WTC11 (cell line): ENCODE measurements at places on chromosomes 11 and 22. TPM values are rescaled to one million over a fixed set of nuclear protein-coding genes. Genes with fewer than 3 reads are reported as not detected.
A peak's percentile ranks its signal among the peaks of the same experiment; 100 is the strongest.

GRCh38 chr11:45646275-45646927 is 19.0 kb downstream of the CHST1 start:
- DNase-seq, result no peak
- H3K4me1 ChIP-seq, result peaks cover 14% of the 10 kb centered on the region
- H3K36me3 ChIP-seq, result no peaks in the 10 kb centered on the region
- H3K27me3 ChIP-seq, result peaks cover 10% of the 10 kb centered on the region; the same call in 1 of the 2 replicates
- H3K27ac ChIP-seq, result no peak overlapping the region
- no peak overlapping the region for H3K4me3 ChIP-seq

API5 gene
- total RNA-seq, result 138 to 142 TPM (median 140 TPM) in 3 replicates

DNA sequence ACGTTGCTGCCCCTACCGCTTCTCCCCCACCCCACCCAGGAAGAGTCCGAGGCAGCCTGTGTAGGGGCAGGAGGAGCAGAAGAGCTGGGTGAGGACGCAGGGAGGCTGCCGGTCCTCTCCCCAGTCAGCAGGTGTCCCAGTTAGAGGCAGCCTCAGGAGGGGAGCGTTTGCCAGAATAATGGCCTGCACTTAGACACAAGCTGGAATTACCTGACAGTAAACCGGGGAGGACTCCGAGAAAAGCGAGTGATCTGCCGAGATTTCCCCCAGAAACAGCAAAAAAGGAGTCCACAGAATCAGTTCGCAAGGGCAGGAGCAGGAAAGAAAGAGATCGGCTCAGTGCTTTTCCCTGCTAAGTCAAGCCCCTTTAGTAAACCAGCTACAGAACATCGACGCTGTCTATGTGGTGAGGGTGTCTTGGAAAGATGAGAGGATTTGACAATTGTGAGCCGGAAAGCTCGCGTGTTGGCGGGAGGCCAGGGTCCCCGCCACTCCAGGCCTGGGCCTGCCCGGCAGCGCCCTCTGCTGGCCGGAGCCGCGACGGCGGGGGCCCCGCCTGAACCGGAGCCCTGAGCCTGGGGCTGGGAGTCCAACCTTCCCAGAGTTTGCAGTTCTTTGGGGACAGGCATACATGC is 17.7 kb upstream of the THRSP start:
- peak; percentile 82 for DNase-seq
- no peak overlapping the region for H3K27ac ChIP-seq

GRCh38 chr11:14107050-14107430 is 144.5 kb downstream of the SPON1 start:
- no peak for DNase-seq
- H3K27ac ChIP-seq, result no peak overlapping the region
- no peak overlapping the region for H3K4me3 ChIP-seq

GRCh38 chr22:24067587-24068376 is 56.7 kb downstream of the CABIN1 start:
- no peak overlapping the region for H3K4me3 ChIP-seq
- no peaks in the 10 kb centered on the region for H3K27me3 ChIP-seq
- DNase-seq, result no peak
- peaks cover 60% of the 10 kb centered on the region for H3K36me3 ChIP-seq
- no peaks in the 10 kb centered on the region for H3K4me1 ChIP-seq

DNA sequence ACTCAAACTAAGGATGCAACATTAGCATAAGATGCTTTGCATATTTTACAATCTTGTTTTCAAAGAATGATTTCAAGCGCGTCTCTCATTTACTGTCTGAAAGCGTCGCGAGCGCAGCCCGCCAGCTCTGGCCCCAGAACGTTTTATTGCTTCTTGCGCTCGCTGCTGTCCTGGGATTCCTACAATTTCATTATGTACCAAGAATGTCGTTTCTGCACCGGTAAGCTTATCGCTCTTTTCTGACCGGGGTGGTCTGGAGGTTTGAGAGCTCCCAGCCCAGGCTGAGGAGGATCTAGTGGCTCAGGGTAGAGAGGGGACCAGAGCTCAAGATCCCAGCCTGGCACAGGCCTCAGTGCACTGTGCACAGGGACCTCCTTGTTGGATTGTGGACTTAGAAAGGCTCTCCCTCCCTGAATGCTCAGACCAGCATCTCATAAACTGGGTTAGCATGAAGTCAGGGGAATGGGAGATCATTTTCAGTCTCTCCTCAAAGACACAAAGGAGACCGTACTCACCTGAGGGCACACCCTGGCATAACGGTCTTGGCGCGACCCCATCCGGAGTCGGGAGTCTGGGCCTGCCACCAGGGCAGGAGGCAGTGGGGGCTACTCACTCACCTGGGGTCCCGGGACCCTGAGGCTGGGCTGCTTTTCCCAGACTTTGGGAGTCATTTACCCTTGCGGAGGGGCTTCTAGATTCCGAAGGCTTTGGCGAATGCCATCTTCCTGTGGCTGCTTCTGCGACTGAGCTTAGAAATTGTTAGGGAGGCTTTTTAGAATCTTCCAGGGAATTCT is 817.4 kb downstream of the BRD1 start:
- H3K27me3 ChIP-seq, result no peaks in the 10 kb centered on the region
- no peak overlapping the region for H3K4me3 ChIP-seq
- no peaks in the 10 kb centered on the region for H3K4me1 ChIP-seq
- no peak overlapping the region for H3K27ac ChIP-seq
- no peak for DNase-seq

DNA sequence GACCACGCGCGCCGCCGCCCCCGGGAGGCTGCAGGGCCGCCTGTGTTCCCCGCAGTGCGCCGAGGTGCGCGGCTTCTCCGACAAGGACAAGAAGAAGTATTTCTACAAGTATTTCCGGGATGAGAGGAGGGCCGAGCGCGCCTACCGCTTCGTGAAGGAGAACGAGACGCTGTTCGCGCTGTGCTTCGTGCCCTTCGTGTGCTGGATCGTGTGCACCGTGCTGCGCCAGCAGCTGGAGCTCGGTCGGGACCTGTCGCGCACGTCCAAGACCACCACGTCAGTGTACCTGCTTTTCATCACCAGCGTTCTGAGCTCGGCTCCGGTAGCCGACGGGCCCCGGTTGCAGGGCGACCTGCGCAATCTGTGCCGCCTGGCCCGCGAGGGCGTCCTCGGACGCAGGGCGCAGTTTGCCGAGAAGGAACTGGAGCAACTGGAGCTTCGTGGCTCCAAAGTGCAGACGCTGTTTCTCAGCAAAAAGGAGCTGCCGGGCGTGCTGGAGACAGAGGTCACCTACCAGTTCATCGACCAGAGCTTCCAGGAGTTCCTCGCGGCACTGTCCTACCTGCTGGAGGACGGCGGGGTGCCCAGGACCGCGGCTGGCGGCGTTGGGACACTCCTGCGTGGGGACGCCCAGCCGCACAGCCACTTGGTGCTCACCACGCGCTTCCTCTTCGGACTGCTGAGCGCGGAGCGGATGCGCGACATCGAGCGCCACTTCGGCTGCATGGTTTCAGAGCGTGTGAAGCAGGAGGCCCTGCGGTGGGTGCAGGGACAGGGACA is 2.7 kb downstream of the NLRP6 start:
- H3K4me3 ChIP-seq, result peak overlapping the region; percentile 24
- H3K4me1 ChIP-seq, result peaks cover 36% of the 10 kb centered on the region
- H3K27ac ChIP-seq, result no peak overlapping the region
- DNase-seq, result no peak

IPO7 gene
- 212 to 226 TPM (median 215 TPM) in 3 replicates for total RNA-seq

PDGFB gene
- total RNA-seq, result 6.8 to 9.2 TPM (median 7.7 TPM) in 3 replicates

DNA sequence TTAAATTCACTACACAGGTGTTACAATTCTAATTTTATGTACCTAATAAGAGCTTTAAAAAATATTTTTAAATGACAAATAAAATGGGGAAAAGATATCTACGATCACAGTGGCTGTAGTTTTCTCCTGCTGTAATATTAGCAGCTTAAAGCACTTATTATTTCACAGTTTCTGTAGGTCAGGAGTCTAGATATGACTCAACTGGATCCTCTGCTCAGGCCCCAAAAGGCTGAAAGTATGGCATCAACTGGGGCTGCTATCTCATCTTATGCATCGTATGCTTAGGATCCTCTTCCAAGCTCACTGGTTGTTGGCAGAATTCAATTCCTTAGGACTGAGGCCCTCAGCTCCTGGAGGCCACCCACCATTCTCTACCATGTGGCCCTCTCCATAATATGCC is 12.8 kb downstream of the FBXO3 start:
- no peaks in the 10 kb centered on the region for H3K27me3 ChIP-seq
- H3K27ac ChIP-seq, result no peak overlapping the region
- peaks cover 28% of the 10 kb centered on the region for H3K36me3 ChIP-seq
- no peaks in the 10 kb centered on the region for H3K4me1 ChIP-seq
- no peak overlapping the region for H3K4me3 ChIP-seq

GRCh38 chr22:23092217-23092955 is 22.1 kb downstream of the GNAZ start:
- H3K4me3 ChIP-seq, result no peak overlapping the region
- DNase-seq, result no peak
- no peak overlapping the region; the same call in 1 of the 2 replicates for H3K27ac ChIP-seq
- no peaks in the 10 kb centered on the region for H3K36me3 ChIP-seq

DNA sequence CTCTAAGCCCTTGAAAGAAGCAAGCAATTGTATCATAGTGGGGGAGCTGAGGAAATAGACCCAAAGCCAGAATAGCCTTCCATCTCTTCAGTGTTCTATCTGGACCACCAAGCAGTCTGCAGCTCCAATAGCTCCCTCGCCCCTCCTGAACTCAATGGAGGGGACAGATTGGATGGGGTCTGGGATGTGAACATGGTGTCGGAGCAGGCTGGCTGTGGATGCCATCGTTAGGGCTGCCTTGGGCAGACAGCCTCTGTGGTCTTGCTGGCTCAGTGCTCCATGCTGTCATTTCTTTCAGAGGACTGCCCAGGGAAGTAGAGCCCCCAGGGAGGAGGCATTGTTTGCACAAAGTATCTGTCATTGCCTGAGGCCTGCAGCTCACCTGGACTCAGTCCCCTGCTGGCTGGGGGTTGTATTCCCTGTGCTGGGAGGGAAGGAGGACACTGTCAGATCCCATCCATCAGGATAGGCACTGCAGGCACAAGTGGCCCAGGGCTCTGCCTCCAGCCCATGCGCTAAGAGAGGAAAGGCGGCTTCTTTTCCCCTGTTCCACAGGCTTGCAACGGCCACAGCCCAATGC is 537.7 kb downstream of the BUD13 start:
- H3K27me3 ChIP-seq, result no peaks in the 10 kb centered on the region
- H3K36me3 ChIP-seq, result no peaks in the 10 kb centered on the region; the same call in 1 of the 2 replicates
- peak; percentile 35 for DNase-seq
- no peak overlapping the region for H3K27ac ChIP-seq
- no peak overlapping the region for H3K4me3 ChIP-seq

OR4C3 gene
- not detected in 3 replicates for total RNA-seq

DNA sequence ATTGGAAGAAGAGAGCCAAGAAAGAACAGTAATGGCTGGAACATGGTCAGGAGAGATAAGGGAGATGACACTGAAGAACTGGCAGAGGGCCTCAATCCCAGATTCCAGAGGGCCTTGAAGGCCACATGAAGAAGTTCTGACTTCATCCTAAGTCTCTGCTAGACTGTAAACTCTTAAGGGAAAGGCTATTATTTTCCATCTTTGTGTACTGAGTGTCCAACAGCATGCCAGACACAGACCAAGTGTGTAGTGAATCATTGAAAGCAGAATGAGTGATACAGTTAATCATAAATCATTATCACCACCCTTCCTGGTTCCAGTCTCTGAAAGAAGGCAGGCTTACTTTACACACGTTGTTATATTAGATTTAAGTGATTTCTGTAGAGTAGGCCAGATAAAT is 185.3 kb upstream of the C11orf87 start:
- no peaks in the 10 kb centered on the region for H3K36me3 ChIP-seq
- no peak overlapping the region for H3K27ac ChIP-seq
- DNase-seq, result no peak
- H3K4me1 ChIP-seq, result no peaks in the 10 kb centered on the region
- no peaks in the 10 kb centered on the region for H3K27me3 ChIP-seq
- no peak overlapping the region for H3K4me3 ChIP-seq

GRCh38 chr11:12008790-12009616 is 577 bp upstream of the DKK3 start:
- peaks cover 28% of the 10 kb centered on the region for H3K4me1 ChIP-seq
- peaks cover 37% of the 10 kb centered on the region for H3K27me3 ChIP-seq
